ENCODE measurements at places on chromosomes 1 and 21.

GRCh38 chr1:221708076-221708571 is 33.8 kb downstream of the DUSP10 start:
- no peak for DNase-seq

- DNase-seq: peak; percentile 81
Observed at GRCh38 chr1:198156111-198156744, 570 bp upstream of the NEK7 start.

DNA sequence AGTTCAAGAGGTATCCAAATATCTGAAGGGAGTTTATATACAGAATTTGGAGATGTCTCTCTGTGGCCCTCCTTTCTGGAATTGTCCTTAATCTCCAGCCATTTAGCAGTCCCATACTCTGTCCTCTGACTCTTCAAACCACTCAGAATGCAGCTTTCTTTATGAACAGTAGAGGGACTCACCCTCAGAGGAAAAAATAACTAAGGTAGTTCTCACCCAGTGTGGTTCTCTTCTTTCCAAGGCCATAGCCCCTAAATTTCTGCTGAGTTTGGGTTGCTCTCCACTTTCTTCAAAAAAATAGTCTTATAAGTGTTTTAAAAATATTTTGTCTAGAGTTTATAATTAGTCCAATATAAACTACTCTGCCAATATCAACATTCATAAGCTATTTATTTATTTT is 369.7 kb downstream of the MATN1 start:
- peak; percentile 18 for DNase-seq

DNA sequence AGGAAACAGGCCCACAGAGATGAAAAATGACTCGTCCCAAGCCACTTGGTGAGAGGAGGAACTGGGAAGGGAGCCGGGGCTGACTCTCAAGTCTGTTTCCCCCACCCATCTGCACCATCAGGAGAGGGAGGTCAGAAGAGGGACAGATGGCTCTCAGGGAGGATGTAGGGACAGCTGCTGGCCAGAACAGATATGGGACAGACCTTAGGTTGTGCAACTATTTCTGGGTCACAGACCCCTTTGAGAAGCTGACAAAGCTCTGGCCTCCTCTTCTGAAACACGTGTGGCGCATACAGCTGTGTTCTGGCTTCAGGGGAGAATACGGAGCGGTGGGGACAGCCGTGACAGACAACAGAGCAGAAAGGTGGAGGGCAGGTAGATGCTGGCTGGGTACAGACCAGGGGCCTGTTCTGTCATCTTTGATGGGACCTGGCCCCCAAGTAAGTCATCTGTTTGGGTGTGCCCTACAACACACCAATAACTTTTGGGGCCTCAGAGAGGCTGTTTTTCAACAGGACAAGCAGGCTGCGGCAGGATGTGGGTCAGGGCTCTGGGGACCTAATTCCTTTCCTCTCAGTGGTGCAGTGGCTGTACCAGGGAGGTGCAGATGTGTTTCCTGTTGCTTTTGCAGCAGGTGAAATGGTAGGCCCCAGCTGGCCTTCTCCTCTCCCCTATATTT is 7.3 kb downstream of the SH3BGRL3 start:
- peak; percentile 46 for DNase-seq
